ENCODE measurements at places on chromosomes 3 and 15.

DNA sequence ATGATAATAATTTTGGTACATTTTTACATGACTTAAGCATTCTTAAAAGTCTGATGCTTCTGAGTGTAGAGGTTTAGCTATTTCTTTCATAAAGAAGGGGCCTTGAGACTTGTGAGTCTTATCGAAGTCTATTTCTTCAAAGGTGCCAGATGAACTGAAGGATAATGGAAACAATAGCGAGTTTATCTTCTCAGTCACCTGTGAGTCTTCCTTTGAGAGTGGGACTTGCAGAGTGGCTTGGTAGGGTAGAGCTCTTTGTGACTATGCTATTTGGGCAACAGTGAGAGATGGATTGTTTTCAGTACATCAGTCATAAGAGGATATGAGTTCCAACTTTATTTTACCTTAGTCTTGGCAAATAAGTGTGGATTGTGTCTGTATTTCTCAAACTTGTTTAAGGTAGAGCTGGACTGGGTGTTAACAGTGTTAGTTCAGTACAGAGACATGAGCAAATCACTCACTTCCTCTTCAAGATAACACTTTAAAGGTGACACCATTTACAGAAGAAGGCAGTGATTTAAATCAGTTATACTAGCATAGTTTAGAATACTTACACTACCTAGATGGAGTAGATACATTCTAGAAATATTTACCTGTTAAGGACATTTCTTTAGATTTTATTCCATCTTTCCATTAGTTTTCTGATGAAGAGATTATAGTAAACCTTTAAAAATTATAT lies 3.2 kb downstream of the AKAP13 start:
- DNase-seq = no peak

DNA sequence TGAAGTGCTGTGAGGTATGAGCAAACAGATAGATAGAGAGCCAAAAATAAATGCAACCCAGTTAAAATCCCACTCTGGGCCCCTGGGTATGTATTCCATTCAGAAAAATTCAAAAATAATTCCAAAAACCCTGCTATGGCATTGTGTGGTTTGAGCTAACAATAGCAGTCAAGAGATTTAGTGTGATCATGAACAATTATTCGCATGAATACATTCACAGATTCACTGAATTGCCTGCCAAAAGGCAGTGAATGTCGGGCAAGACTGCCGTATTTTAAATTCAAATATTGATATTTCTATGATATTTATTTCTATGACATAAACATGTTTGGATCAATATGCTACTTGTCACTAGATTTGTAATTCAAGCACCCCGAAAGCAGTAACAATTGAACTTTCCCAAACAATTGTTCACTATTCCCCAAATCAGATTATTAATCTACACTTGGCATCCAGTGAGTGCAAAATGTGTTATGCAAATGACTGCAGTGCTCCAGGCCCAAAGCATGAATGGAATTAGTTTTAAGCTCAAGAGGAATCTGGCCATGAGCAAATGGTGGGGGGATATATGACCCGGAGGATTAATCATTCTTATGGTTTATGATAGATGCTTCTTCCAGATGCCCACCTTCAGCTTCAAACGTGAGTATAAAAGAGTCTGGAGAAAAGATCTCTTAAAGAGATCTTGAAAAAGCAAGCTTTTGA lies 417.0 kb upstream of the MEIS2 start:
- no peak for DNase-seq

DNA sequence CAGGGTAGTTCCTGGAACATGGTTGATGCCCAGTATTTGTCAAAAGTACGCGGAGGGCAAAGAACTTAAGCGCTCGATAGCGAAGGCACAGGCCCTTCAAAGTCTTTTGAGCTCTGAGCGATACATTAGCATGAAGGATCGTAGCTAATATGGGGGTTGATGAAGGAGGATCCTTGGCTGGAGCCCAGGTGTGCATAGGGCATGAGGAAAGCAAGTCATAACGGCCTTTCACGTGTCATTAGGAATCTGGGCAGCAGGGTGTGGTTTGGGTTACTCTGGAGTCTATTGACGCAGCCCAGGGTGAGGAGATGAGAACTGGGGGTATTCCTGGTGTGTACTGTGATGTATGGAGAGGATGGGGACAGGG lies 31.7 kb downstream of the SPINK8 start:
- peak; percentile 2 for DNase-seq

DNA sequence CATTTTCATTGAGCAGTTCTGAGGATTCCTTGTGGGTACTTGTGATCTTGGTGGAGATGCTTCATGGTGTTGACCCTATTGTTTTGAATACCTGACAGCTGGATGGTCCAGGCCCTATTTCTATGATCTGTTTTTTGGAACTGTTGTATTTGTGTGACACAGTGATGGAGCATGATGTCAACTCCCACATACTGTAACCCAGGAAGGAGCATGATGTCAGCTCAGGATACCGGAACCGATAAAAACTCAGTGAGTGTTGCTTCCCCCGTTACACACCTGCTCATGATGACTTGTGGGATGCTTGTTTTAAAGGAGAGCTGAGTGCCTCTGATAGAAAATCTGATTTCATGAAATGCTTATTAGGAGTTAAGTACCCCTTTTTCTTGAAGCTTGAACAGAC lies 45.1 kb downstream of the ZBTB38 start:
- DNase-seq = no peak

DNA sequence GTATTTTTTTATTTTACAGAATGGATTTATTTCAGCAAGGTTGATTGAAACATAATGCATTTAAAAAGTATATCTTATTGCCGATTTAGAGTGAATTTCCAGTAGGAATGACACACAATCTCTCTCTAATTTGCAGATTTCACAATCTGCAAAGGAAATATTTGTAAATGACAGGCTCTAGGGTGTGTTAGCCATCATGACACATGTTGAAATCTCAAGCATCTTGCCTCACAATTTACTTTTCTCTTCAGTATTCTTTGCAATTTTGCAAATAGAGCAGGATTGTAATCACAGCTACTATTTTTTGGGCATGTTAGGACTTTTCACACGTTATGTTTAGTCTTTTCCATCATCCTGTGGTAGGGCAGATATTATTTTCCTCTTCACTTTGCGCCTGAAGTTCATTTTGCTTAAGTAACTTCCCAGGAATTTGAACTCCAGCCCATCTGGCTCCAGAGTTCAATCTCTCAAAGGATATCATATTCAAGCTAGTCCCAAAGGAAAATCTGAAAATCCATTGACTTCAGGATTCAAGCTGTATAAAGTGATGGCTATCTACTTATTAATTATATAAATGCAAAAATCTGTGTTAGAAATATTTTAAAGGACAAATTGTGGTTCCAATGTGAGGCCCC lies 55.4 kb downstream of the ATP13A4 start:
- no peak for DNase-seq

DNA sequence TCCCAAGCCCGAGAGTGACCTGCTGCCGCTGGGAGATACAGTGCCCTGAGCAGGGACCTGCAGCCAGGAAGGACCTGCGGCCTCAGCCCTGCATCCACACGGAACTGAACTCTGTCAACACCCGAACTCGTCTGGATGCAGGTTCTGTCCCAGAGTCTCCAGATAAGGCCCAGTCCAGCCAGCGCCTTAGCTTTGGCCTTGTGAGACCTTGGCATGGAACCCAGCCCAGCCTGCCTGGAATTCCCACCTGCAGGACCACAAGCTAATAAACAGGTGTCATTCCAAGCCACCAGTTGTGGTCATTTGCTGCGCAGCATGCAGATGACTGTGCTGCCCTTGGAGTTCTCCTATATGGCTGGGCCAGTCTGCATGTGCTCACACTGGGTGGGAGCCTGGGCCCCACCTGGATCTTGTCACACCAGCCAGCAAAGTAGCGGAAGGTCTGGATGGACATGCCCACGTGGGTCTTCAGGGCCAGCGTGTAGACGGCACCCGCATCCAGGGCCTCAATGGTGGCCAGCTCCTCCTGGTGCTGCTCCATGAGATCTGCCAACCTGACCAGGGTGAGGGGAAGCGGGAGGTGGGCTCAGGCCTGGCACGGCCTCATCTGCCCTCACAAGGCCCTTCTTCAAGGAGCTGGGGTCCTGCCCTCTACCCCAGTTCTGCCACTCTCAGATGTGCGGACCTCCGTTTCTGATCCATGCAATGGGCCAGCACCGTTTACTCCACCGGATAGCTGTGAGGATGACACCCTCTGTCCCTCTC lies 47.2 kb upstream of the SLC41A3 start:
- DNase-seq = no peak

- no peak for DNase-seq
Measured at GRCh38 chr15:80110920-80111319, 41.9 kb upstream of the FAH start.

GRCh38 chr3:152586974-152587373 lies 248.0 kb upstream of the P2RY1 start:
- DNase-seq = no peak

DNA sequence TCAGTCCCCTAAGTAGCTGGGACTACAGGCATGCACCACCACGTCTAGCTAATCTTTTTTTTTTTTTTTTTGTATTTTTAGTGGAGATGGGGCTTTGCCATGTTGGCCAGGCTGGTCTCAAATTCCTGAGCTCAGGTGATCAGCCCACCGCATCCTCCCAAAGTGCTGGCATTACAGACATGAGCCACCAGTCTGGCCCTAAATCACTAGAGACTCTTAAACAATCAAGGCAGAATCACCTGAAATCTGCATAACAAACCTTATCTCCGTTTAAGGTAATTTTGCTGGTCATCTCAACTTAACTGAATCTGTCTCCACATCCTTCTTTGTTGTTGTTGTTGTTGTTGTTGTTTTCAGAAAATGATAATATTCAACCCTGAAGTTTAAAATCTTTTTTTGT lies 5.6 kb upstream of the TRMT10C start:
- no peak for DNase-seq

GRCh38 chr3:16370872-16371740 lies 106.1 kb downstream of the OXNAD1 start:
- no peak for DNase-seq

GRCh38 chr3:158181096-158181495 lies 71.2 kb downstream of the RSRC1 start:
- DNase-seq = no peak

DNA sequence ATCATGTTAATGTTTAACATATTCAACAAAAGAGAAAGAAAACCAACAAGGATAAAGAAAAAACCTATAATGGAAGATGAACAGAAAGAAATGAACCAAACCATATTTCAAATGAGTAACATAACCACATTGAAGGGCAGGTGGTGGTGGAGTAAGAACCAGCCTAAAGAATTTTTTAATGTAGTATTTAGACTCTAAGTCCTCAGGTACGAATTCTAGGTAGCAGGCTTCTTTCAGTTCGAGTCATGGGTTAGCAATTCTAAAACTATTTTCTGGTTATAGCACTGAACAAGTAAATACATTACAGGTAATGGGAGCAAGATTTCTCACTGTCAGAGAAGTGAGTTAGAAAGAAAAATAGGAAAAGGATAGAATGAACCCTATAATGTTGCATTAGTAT lies 24.4 kb downstream of the DCBLD2 start:
- DNase-seq = no peak

GRCh38 chr15:50233192-50233736 lies 32.3 kb downstream of the HDC start:
- no peak for DNase-seq

- DNase-seq = no peak
Measured at GRCh38 chr3:139284221-139284620, 59.6 kb upstream of the MRPS22 start.

- DNase-seq = no peak
Measured at GRCh38 chr3:184235381-184236032, 6.1 kb downstream of the VWA5B2 start.

- no peak for DNase-seq
Measured at GRCh38 chr3:17213102-17213501, 328.3 kb downstream of the PLCL2 start.

DNA sequence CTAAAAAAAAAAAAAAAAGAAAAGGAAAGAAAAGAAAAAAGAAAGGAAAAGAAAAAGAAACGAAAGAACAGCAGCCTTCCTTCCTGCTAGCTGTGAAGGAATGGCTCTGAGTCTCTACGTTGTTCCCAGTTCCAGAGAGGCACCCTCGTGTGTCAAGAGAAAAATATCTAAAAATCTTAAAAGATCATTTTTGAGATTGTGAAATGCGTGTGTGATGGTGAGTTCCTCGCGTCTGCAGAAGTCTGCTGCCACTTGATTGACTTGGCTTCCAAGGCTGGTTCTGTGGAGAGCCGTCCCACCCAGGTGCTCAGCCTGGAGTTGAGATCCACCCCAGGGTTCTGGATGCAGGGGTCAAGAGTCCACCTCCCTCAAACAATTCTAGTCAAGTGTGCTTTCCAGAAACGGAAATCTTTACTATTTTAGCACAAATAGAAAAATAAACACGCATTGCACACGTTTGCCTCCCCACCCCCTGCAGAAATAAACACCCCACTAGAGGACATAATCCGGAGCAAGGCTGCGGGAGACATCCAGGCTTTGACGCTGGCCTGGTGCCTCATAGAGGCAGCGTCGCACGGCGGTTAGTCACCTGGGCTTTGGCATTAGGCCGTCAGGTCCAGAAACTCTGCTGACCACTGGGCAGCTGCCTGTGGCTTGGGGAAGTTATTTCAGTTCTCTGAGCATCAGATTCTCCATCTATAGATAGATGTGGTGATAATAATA lies 265.4 kb downstream of the FAM43A start:
- DNase-seq = no peak

DNA sequence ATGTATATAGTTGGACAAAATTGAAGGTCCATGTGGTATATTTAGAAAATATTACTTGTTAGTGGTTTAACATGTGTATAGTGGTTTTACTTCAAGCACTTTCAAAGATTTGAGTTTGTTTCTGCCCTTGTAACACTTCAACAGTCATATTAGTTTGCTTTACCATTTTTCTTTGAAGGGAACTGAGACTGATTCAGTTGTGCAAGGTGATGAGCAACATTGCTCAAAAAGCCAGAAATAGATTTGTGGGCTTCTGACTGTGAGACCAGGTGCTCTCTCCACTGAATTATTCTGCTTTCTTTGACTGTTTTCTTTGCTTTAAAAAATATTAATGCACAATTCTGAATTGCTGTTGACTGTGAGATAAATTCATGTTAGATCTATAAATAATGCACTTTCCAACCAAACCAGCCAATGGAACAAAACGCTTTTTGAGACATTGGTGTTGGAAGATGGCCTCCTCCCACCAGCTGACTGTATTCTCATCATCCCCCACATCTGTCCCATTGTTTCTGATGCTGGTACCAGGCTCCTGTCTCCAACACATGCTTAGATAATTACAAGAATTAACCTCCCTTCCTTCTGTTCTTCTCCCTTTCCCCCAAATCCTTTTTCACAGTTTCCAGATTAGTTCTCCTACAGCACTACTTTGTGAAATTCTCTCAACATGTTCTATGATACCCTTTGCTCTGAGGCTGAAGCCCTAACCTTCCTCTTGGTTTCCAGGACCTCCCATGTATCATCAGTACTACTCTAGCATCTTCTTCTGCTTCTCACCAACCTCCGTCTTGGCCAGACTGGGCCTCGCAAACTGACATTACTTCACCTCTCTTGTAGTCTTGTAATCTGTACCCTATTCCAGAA lies 27.9 kb downstream of the PLCL2 start:
- no peak for DNase-seq

DNA sequence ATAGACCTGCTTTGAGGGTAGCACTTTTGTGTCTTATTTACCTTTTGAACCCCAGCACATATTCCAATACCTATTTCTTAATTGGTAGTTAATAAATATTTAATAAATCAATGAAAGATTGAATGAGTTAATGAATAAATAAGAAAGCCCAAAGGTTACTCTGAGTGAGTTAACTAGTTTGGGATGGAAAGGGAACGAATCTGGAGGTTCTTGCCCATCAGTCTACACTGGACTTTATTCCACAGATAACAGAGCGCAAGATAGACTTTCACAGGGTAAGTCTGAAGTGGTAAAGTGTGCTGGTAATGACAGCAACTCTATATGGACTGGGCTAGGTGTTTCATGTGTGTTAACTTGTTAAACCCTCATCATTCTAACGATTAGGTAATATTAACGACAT lies 33.1 kb upstream of the MED12L start:
- DNase-seq = no peak
